GM12878 (cell line): ENCODE measurements at places on chromosomes 5 and 9. TPM values are rescaled to one million over a fixed set of nuclear protein-coding genes. Genes with fewer than 3 reads are reported as not detected.

DNA sequence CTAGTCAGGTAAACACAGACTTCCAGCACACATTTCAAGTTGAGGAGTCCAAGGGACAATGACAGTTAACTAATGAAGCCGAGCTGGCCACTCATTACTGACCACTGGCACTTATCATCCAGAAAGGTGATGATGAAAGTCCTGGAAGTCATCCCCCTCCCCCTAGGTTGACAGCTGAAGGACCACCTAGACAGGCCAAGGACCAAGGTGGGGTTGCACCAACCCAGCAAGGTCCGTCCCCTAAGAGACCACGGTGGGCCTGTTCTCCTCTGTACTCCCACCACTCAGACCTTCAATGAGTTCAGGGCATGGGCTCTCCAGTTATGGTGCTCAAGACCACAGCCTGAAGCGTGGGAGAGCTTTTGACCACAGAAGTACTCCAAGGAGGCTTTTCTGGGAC, 13.2 kb downstream of the P4HA2 start:
- no peaks in the 10 kb centered on the region for H3K27me3 ChIP-seq
- H3K4me3 ChIP-seq, result no peak overlapping the region
- H3K36me3 ChIP-seq, result no peaks in the 10 kb centered on the region
- H3K4me1 ChIP-seq, result no peaks in the 10 kb centered on the region
- H3K27ac ChIP-seq, result no peak overlapping the region

DNA sequence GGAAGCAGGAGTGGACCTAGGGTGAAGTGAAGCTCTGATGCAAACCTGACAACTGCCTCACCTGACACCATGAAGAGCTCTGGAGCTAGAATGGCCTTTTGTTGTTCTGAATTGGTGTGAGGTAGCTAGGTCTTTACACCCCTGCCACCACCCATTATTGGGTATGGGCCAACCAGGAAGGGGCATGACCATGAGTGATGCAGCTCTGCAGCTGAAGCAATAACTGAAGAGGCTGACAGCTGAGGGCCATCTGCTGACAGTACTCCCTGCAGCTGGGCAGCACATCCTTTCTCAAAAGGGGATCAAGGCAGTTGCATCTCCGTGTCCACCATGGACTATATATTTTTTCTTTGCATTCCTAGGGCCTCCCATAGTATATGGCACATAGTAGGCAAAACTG, 87.0 kb upstream of the TLE1 start:
- H3K36me3 ChIP-seq, result no peaks in the 10 kb centered on the region
- no peaks in the 10 kb centered on the region for H3K27me3 ChIP-seq
- no peak overlapping the region for H3K27ac ChIP-seq
- no peak for DNase-seq
- no peaks in the 10 kb centered on the region for H3K4me1 ChIP-seq

- H3K27me3 ChIP-seq, result no peaks in the 10 kb centered on the region
- H3K36me3 ChIP-seq, result no peaks in the 10 kb centered on the region
- no peak for DNase-seq
These were observed 165.0 kb upstream of the GPR151 start for GRCh38 chr5:146680846-146681584.

- no peaks in the 10 kb centered on the region for H3K36me3 ChIP-seq
- peak within 1 kb of the TSS; percentile 86 for H3K4me3 ChIP-seq
- no peaks in the 10 kb centered on the region for H3K27me3 ChIP-seq
- DNase-seq, result peak; percentile 81
- H3K27ac ChIP-seq, result peak within 1 kb of the TSS; percentile 72
These were observed at the start of gene SNAPC3 for GRCh38 chr9:15422372-15423230. TSS of gene SNAPC3 (plus strand) at chr9:15422876. CDS start at chr9:15422880, 4 bp downstream.

The CLIC3 gene
- 0.31 TPM in 1 of 2 replicates, not detected in the other for polyA plus RNA-seq

The CRB2 gene
- polyA plus RNA-seq, result 0.12 TPM in 1 of 2 replicates, not detected in the other

The CTSL gene
- 0.26 TPM in 1 of 2 replicates, not detected in the other for polyA plus RNA-seq

The RORB gene
- not detected in 2 replicates for polyA plus RNA-seq

The GPR150 gene
- polyA plus RNA-seq, result 0.16 TPM in 2 replicates

The ECSCR gene
- polyA plus RNA-seq, result 0.25 and 0.83 TPM in 2 replicates
